ENCODE measurements at places on chromosomes 5 and 9. TPM values are rescaled to one million over a fixed set of nuclear protein-coding genes. Genes with fewer than 3 reads are reported as not detected.

DNA sequence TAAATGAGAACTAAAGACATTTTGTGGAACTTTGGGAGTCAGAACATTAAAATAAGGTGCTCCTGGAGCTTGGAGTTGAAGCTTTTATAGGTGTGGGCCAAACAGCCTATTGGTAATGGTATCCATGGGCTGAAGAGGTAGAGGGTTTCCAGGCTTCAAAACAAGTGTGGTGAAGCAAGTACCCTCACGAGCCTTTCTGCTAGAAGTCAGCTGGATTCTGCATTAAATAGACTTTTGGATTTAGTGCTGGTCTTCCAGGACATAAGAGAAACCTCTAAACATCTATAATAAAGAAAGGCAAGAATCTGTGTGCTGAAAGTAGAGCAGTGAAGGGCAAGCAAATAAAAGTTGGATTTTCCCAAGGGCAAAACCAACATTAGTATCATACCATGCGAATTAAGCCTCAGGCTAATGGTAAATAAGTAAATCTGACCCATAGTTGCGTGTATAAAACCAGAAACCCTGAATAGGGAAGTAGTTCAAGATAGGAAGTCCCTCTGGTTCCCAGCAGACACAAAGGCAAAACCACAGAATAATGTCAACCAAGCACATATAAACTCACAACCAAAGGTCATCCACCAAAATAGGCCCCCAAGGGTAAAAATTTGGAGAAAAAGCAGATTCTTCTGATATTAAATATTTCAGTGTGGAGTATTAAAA lies 306.3 kb downstream of the TLE4 start:
- DNase-seq = no peak

- no peak for DNase-seq
Observed at GRCh38 chr5:102958481-102959011, 161.4 kb downstream of the GIN1 start.

GRCh38 chr5:135979510-135979909 lies 24.7 kb upstream of the LECT2 start:
- DNase-seq = no peak

- no peak for DNase-seq
Observed at GRCh38 chr9:95082401-95083084, 235.0 kb downstream of the FANCC start.

DNA sequence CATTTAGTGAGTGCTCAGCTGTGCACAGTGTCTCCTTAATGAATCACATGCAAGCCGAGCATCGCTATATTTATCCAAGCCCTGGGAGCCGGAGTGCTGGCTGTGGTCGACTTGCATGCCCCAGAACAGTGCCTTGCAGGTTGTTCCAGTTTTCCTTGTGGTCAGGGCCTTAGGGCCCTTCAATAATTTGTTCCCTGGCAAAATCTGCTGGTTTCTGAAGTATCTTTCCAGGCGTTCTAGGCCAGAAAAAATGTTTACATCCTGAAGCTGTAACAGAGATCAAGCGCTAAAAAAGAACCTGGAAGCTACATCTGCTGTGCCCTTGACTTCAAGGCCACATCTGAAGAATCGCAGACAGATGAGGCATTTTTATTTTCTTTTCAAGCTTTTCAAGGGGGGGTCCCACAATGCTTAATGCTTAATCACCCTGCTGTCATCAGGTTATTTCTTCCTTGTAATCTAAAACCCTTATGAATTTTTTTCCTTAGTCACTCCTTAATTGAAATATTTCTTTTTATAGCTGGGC lies 105.8 kb downstream of the DOCK2 start:
- DNase-seq = no peak

DNA sequence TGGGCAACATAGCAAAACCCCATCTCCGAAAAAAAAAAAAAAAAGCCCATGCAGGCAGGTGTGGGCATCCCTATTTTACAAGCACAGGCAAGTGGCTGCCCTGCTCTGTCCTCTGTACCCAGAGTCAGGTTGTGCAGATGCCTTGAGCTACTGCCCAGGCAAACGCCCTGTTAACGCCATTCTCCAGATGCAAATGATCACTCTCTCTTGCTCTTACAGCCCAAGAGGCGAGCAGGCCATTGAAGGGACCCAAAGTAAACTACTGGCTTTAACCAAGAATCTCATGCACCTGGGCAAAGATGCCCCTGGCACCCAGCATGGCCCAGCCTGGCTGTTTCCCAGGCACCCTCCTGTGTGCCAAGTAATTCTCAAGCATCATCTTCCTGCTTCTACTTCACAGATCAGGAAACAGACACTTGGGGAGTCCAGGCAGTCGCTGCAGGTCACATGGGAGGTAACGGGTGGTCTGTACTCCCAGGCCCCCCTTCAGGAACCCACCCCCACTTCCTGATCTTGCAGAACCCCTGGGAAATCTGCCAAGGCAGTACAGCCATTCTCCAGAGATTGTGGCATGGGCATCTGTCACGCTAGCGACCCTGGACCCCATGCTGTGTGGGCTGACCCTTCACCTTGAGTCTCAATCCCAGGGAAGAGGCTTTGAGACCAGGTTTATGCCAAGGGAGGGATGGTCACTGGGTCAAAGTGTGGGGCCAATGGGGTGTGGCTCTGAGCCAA lies 14.2 kb downstream of the EEIG1 start:
- DNase-seq = no peak

DNA sequence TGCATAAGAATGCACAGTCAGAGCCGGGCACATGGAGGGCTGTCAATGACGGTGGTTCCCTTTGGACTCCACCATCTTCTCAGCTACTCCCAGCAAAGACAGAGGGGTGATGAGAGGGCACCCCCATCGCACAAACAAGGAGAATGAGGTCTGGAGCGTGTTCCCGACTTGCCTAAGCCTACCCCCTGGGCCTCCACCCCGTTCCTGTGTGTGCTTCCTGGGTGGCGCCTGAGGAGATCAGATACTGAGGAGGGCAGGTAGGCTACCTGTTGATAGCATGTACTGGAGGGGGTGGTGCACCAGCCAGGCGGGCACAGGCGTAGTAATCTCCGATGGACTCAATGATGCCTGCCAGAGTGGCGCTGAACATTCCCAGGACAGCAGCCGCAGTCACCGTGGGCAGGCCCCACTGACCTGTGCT lies 4.1 kb downstream of the SLC23A1 start:
- DNase-seq = no peak

DNA sequence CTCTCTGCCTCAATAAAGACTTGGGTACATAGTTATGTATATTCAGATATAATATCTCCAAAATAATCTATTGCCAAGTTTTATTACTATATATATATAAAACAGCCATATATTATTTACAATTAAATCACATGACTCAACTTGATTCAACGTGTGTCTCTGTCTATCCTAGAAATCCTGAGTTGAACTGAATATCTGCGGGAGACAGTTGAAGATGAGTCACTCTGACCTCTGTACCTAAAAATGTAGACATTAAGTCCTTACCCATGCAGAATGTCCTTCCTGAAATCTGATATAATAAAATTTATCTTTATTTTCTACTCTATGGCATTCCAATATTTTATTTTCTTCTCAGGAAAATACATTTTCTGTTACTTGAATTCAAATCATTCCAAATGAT lies 218.2 kb upstream of the PRDM9 start:
- no peak for DNase-seq

GRCh38 chr5:173753307-173754168 lies 134.6 kb upstream of the CPEB4 start:
- no peak for DNase-seq

GRCh38 chr9:4297786-4298254 lies 2.0 kb downstream of the GLIS3 start:
- DNase-seq = peak; percentile 93

DNA sequence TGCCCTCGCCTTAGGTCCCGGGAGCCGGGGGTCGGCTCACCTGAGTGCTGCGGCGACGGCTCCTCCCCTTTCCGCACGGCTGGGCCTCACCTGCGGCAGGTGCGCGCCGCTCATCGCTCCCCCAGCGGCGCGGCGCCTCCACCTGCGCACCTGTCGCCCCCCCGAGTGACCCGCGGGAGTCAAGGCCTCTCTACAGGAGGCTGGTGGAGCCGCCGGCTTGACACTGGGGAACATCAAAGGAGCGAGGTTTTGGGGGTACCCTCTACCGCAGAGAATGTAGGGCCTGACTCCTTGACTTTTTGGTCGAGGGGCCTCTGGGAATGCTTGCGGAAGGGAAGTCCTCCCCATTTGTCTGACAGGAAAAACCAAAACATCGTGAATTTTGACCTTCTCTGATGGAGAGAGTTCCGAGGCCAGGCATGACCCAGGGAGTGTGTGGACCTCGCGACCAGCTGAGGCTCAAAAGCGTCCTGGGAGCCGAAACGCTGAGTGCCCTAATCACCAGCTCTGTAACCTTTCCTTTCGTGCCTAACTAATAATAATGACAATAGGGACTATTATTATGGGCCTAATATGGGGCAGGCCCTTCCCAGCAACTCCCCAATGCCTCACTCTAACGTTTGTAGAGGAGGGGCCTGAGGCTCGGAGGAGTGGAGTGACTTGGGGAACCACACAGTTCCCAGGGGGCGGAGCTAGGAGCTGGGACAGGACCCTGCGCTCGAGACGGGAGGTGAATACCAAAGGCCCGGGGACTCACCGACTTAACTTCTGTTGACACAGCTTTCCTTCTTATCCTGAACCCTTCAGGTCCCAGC lies 714 bp upstream of the IER5L start:
- no peak for DNase-seq

- DNase-seq = no peak
Observed at GRCh38 chr5:160079753-160080152, 39.5 kb downstream of the PWWP2A start.

DNA sequence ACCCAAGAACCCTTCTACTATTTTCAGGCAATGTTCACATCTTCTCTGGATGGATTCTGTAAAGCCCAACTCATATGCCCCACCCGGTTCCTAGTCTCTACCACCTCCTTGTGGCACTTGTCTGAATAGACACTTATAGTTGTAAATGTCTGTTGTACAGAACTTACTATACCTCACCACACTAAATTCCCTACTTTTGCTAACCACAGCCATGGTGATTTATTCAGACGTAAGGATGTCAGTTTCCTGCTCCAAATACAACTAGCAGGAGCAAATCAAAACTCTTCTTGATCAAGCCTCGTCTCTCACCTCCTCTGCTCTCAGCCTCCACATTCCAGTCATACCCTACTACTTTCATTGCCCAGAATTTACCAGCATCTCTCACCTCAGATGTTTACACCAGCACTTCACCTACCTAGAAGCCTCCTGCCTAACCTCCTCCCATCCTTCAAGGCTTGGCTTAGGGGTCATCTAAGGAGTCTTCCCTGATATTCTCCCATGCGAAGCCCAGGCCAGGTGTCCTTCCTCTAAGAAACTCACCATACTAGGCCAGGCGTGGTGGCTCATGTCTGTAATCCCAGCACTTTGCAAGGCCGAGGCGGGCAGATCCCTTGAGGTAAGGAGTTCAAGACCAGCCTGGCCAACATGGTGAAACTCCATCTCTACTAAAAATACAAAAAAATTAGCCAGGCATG lies 75.5 kb downstream of the MAPKAP1 start:
- DNase-seq = no peak

GRCh38 chr5:1156754-1157460 lies 44.5 kb upstream of the SLC6A19 start:
- no peak for DNase-seq

GRCh38 chr9:92764381-92764987 lies at the start of gene BICD2:
TSS of gene BICD2 (minus strand) at chr9:92764833. CDS start at chr9:92764744, 89 bp downstream.
- no peak for DNase-seq

DNA sequence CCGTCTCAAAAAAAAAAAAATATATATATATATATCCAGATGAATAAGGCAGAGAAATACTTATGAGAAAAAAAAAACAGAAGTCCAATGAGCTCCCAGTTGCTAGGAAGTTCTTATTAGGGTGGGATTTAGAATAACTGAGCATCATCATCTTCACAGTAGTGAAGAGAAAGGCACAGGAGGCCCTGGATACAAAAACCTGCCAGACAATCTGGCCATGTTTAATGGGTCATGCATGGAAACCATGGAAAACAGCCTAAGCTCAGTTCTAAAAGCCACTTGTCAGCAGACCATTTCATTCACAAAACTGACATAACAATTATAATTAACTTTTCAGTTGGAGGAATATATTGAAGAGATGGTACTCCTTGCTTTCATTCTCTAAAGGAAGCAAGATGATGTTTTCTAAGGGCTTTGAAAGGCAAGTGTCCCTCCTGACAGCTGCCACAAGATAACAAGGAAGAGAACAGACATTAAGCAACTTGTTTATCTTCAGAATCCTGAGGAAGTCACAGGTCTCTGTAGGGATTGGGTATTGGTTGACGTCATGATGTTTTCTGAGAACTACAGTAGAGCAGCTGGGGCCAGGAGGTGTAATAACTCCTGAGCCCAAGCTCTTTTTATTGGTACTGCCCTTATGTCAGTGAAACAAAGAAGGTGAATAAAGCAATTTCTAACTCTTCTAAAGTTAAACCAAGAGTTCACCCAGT lies 463.1 kb downstream of the DMAC1 start:
- peak; percentile 23 for DNase-seq

GRCh38 chr9:129574911-129575585 lies 45.9 kb downstream of the C9orf50 start:
- no peak for DNase-seq

GRCh38 chr5:56853698-56854097 lies 38.3 kb downstream of the MAP3K1 start:
- no peak for DNase-seq

- DNase-seq = no peak
Observed at GRCh38 chr9:128987805-128988204, 40.3 kb downstream of the NUP188 start.

GRCh38 chr5:68369023-68369359 lies 153.4 kb downstream of the PIK3R1 start:
- DNase-seq = no peak

DNA sequence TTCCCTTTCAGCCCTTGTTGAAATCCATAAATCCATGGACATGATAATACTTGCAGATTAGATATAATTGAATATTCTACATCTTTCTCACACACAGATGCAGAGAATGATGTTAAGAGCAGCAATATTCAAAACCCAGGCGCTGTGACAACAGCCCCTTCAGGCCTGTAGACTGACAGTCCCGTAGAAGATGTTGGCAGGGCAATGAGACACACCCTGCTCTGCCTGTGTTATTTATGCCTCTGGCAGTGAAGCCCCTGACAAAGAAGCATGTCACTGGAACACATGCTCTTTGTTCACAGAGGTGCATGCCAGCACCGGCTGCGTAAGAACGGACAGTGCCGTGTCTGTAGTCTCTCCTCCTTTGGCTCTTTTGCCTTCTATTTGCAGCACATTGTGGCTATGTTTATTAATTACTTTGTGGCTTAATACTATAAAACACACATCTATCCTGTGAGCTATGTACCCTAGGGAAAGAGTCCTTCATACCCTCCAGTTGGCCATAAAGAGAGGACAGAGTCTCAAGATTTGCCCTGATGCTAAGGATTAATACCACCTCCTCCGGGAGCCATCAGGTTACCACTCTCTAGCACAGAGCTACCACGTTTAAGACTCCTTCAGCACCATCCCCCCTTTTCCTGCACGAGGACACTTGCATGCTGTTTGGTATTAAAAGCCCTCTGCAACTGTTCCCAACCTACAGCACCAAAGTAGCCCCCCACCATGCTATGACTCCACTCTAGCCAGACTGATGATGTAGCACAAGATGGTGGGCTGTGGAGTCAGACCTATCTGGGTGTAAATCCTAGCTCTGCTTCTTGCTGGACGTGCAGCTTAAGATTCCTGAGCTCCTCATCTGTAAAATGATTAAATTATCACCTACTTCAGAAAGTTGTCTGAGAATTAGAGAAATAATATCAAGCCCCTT lies 2.0 kb upstream of the ANP32B start:
- DNase-seq = no peak

PRUNE2 gene
- total RNA-seq = 6.3 TPM

RGS7BP gene
- 1.8 TPM for total RNA-seq

LRRC19 gene
- total RNA-seq = 0.15 TPM

BASP1 gene
- 19.8 TPM for total RNA-seq

CFAP77 gene
- total RNA-seq = not detected

IGFBPL1 gene
- total RNA-seq = 0.66 TPM

DMRT3 gene
- not detected for total RNA-seq

RGMB gene
- total RNA-seq = 19.0 TPM

SEC16A gene
- 73.1 TPM for total RNA-seq

FBXO4 gene
- 7.9 TPM for total RNA-seq
